ENCODE measurements at places on chromosomes 13 and 19.

GRCh38 chr13:41060082-41060723 lies 1.1 kb upstream of the WBP4 start:
- DNase-seq = no peak

DNA sequence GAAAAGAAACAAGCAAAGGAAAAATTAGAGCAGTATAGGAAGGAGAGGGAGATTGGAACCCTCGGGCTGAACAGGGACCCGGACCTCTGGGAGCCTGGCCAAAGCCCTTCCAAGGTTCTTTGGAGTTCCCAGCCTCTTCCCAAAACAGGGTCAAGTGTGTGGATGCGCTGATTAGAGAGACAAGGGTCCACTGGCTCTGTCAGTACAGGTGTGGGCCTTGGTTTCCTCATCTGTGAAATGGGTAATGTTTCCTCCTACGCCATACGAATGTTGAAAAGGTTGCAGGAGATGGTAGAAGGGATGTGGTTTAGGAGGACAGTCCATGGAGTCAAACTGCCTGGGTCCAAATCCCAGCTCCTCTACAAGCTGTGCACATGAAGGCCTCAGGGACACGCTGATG lies 2.1 kb upstream of the SYCN start:
- no peak for DNase-seq

DNA sequence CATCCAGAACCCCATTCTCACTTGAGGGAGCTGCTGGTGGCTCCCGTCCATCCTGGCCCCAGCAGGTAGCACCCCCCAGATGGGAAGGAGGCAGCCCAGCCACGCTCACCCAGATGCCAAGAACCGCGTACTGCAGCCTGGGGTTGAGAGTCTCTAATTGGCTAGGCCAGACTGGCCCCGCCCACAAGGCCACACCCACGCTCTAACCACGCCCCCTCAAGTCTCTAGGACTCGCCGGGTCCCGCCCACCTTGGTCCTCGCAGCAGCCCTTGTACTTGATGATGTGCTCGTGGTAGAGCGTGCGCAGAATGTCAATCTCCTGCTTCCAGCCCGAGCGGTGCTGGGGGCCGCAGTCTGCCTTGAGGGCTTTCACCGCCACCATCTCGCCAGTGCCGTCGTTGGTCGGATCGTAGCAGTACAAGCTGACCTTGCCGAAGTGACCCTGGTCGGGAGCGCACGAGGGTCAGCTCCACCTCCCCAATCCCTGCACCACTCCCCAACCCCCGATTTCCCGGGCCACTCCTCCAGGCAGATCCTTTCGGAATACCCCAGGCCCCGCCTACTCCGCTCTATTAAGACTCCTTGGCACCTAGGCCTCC lies 14.5 kb upstream of the ICAM3 start:
- DNase-seq = peak; percentile 55

GRCh38 chr13:51564252-51564651 lies 20.0 kb upstream of the WDFY2 start:
- DNase-seq = no peak

DNA sequence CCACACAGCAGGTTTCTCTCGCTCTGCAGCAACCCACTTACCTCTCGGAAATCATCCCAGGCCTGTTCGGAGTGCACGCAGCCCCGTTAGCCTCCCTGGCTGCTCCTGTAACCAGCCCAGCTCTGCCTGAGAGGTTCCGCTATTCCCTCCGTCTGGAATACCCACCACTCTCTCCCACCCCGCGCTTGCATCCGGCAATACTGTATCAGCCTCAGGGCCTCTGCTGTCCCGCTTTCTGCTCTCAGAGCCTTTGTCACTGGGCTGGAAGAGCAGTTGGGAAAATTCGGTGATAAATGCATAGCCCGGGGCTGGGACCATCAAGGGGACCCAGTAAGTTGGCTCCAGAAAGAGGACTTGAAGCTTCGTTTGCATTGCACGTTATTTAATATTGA lies 759 bp upstream of the TLE6 start:
- DNase-seq = no peak

- DNase-seq = no peak
These were observed 7.8 kb upstream of the CDK8 start for GRCh38 chr13:26246154-26246553.

GRCh38 chr19:42038666-42039065 lies 31.3 kb downstream of the GRIK5 start:
- DNase-seq = no peak

DNA sequence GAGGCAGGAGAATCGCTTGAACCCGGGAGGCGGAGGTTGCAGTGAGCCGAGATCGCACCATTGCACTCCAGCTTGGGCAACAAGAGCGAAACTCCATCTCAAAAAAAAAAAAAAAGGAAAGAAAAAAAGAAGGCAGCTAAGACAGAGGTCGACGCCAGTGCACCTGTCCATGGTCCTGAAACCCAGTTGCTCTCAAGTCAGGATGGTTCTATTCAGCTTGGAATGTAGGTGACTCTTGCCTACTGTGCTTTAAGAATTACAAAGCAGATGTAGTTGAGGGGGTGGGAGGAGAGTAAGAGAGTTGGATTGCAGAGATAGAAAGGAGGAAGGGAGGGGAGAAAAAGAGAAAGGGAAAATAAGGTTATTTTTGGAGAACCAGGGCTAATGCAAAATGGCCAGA lies 18.7 kb downstream of the CACNG7 start:
- DNase-seq = no peak

- no peak for DNase-seq
These were observed 919 bp downstream of the VAV1 start for GRCh38 chr19:6773323-6773931.

DNA sequence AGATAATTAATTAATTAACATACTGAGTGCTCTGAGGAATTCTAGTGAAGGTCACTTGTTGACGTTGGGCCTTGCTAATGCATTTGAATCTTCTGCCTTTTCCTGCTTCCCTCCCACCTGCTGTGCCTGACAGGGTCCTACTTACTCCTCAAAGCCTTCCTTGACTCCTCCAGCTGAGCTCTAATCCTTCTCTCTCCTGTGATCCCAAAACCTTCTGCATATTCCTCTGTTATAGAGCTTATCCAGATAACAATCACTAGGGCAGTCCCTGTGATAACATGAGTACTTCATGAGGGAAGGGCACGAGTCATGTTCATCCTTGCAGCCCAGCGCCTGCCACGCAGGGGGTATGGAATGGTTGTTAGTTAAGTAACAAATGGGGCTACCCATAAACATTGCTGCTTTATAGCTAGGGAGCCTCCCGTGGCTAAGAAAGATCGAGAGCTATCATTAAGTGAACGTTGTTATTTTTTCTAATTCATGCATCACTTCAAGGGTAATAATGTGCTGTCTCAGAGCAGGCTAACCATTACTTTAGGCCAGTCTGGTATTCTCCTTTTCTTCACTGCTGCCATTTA lies 19.1 kb upstream of the SPATA13 start:
- DNase-seq = no peak

DNA sequence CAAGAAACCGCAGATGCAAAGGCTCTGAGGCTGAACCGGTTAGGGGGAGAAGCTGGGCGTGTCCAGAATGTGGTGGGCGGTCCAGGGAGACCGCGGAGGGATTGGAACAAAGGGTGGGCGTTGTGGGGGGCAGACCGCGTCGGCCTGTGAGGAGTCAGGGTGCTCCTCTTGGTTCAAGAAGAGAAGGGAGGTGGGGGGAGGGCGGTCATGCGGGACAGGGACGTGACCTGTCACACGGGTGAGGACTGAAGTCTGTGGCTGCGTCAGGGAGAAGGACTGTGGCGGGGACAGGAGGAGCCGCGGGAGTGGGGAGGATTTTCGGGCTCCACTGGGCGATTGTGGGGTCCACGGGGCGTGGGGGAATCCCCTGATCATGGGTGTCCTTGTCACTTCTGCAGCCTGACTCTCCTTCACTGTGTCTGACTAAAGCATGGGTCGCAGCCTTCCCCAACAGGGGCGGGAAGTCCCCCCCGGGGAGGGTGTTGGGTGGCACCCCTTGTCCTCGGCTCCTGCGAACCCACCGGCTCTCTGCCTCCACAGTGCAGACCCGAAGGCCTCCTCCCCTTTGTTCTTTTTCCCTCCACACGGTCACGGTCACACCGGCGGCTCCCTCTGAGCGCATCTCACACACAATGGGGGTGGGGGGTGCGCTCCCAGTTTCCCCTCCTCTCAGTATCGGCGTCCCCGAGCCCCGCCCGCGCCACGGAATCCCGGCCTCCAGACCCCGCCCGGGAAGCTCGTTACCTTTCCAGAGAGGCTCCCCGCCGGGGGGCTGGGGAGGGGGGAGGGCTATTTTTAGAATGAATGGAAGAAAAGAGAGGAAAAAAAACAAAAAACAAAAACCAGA lies 16.4 kb upstream of the KCNN1 start:
- DNase-seq = no peak

DNA sequence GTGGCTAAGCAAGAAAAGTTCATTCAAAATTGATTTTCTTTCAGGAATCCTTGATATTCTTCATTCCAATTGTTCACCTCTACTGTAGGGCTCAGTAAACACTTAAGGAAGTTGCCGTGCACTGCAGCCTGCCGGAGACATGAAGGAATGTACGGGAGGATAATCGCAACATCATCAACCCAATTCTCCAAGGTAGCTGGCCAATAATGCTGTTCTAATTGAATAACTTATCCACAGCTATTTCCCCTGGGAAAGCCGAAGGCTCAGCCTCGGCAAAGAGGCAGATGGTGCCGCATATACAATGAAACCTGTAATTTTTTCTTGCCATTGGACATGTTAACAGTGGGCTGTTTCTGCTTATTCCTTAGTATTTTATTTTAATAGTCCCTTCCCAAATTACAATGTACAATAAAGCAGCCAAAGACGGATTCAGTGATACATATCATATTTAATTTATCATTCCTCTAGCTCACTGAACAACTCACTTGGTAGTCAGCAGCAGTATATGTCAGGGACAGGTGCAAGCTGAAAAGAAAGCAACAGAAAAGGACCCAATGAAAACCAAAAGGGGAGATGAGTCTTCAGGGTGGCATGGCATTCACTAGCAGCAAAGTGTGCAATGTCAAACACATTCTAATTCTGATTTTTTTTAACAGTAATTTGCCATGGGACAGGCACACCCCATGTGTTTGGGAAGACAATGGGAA lies 420.5 kb upstream of the KLF12 start:
- DNase-seq = no peak

DNA sequence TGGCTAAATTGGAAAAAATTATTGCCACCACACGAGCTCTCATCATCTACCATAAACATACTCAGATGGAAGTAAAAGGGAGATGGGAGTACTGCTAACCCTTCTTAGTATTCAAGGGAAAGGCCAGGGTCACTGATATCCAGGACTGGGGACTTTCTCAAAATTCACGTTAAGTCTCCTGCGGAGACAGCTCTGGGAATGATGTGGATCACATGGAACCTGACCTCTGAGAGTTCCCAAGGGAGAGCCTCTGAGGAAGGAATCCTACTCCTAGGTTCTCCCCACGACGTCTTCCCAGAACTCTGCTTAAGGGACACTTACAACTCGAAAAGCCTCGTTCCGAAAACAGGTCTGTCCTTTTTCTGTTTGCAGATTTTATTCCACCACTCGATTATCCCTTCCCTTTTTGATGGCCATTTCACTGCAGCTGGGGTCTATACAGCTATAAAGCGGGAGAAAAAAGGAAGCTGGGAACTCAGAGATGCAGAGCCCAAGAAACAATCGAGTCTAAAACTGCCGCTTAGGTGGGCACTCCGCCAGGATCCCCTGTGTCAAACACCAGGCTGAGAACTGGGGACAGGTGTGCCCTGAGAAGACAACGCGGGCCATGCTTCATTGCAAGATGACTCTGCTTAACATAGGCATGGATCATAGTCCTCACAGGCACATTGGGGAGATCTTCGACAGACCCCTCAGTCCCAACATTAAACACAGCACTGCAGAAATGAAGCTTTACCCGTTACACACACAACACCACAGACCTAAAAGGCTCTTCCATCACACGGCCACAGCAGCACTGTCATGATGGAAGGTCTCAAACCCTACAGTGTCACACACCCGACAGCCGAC lies 823 bp upstream of the ZNF567 start:
- DNase-seq = no peak

DNA sequence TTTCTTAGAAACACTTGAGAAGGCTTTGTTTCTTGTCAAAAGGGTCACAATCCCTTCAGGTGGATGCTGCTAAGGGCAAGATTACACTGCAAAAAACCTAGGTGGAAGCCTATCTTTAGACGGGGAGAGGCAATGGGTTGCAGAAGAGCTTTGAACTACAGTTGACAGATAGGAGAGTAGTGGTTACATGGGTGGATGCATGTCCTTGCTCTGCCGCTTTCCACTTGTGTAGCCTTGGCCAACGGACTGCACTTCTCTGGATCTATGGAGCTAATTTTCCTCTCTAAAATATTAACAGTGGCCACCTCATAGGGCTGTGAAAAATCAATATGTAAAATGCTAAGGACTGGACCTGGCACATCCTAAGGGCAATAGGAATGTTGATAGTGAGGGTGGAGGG lies 980 bp downstream of the BCKDHA start:
- DNase-seq = no peak

DNA sequence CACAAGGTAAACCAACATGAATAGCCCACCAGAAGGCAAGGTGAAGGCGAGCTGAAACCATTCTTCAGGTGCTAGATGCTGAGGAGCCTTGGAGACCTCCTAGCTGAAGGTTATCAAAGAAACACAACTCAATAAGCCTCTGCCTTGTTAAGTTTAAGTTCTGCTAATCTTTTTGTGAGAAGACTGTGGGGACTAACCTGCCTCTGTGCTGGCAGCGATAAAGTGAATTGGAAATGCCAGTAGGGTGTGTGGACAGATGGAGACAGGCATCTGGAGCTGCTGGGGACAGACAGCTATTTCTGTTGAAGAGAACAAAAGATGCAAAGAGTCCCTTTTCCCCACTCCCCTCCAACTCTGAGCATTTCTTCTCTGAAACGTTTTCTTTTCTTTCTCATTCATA lies 33.5 kb upstream of the FLT1 start:
- DNase-seq = no peak

- no peak for DNase-seq
These were observed 625 bp downstream of the FBXL12 start for GRCh38 chr19:9818175-9818733.

DNA sequence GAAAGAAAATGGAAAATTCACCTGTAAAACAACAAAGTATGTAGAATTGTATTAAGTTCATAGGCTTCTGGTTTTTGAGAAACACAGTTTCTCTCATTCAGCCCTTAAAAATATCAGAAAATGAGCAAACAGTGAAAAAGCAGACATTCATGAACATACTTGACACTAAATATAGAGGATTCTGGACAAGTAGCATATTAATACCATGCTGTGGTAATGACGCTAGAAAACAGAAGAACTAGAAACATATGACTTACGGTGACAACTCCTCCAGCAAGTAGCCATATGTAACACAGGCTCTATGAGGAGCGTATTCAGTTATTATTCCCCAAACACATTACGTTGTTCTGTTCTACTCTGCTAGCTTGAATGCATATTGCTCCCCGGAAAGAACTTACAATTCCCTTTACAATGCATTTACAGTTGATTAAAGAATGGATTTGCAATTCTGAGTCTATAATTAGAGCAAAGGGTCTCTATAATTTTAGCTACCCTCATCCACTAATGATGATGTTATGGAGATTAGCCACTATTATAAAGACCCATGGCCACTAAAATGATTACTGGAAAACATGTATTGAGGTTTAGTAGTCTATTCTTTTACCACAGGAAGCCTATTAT lies 672.1 kb downstream of the EFNB2 start:
- no peak for DNase-seq

GRCh38 chr19:38849860-38850435 lies at the start of gene HNRNPL:
Gene HNRNPL (minus strand): TSS chr19:38849986. CDS start chr19:38849966, 20 bp downstream.
- peak; percentile 99 for DNase-seq
